Vagina (tissue), 2 donors: ENCODE measurements at places on chromosomes 12 and 14. TPM values are rescaled to one million over a fixed set of nuclear protein-coding genes. Genes with fewer than 3 reads are reported as not detected.

The TAS2R7 gene
- total RNA-seq, result not detected

The CCNT1 gene
- 58.4 TPM for total RNA-seq

The ATP2B1 gene
- 24.6 TPM for total RNA-seq

The BCL7A gene
- total RNA-seq, result 8.1 TPM

The SLC24A4 gene
- total RNA-seq, result 1.5 TPM

DNA sequence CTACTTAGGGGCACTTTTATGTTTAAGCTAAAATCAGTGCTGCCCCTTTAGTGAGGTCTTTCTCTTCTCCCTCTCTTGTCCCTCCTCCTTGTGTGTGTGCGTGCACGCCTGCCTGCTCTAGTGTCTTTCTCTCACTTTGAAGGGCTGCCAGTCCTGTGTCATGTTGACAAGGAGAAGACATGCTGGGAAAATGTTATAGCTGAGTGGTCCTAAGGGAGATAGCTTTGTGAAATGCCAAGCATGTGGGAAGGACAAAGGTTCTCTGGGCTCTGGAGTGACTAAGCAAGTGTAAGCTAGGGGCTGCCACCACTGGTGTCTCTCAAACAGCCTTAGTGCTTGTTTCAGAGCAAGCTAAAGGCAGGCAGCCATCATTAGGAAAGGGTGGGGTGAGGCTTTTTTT is 108.4 kb downstream of the EMP1 start:
- no peaks in the 10 kb centered on the region for H3K4me1 ChIP-seq
- H3K4me3 ChIP-seq, result no peak overlapping the region
- no peaks in the 10 kb centered on the region for H3K27me3 ChIP-seq

GRCh38 chr12:11728154-11728755 is 78.8 kb downstream of the ETV6 start:
- H3K36me3 ChIP-seq, result no peaks in the 10 kb centered on the region
- no peak overlapping the region for H3K27ac ChIP-seq
- H3K4me3 ChIP-seq, result no peak overlapping the region
- DNase-seq, result no peak

DNA sequence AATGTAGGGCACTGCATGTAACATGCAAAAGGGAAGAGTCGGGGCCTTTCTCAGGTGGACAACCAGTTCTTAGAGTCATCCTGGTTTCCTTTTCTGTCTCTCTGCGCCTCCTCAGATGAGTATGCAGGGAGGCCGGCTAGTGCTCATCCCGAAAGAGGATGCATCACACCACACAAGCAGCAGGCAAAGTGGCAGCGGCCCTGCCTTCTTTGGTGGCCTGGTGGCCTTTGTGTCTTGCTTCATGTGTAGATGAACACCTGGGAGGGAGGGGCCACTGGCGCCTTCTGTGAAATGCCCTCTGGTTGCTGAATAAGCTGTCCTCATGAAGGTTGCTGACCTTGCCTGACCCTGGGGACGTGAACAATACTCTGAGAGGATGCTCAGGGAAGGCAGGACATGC is 18.0 kb downstream of the SLC24A4 start:
- DNase-seq, result no peak
- no peaks in the 10 kb centered on the region for H3K36me3 ChIP-seq
- H3K4me1 ChIP-seq, result no peaks in the 10 kb centered on the region
- H3K27me3 ChIP-seq, result no peaks in the 10 kb centered on the region
- no peak overlapping the region for H3K4me3 ChIP-seq
- H3K27ac ChIP-seq, result no peak overlapping the region

GRCh38 chr14:20553024-20553423 is 7.8 kb downstream of the RNASE9 start:
- no peak overlapping the region for H3K27ac ChIP-seq
- no peaks in the 10 kb centered on the region for H3K36me3 ChIP-seq
- DNase-seq, result no peak
- no peaks in the 10 kb centered on the region for H3K4me1 ChIP-seq

DNA sequence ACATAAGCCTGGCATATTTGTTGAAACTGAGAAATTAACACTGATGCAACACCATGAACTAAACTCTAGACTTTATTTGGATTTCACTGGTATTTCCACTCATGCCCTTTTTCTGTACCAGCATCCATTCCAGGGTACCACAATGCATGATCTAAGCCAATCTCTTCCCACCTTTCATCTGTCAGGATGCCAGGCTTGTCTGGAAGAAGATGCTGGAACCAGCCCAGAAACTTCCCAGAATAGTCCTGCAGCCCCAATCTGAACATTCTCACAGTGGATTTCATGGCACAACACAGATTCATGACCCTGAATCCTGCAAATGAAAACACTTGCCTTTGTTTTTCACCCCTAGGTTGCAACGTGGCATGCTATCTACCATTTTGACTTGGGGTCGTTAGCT is 189.3 kb upstream of the LHX5 start:
- H3K4me1 ChIP-seq, result no peaks in the 10 kb centered on the region
- no peak overlapping the region for H3K4me3 ChIP-seq
- H3K27me3 ChIP-seq, result no peaks in the 10 kb centered on the region
- no peak for DNase-seq
- H3K27ac ChIP-seq, result no peak overlapping the region

DNA sequence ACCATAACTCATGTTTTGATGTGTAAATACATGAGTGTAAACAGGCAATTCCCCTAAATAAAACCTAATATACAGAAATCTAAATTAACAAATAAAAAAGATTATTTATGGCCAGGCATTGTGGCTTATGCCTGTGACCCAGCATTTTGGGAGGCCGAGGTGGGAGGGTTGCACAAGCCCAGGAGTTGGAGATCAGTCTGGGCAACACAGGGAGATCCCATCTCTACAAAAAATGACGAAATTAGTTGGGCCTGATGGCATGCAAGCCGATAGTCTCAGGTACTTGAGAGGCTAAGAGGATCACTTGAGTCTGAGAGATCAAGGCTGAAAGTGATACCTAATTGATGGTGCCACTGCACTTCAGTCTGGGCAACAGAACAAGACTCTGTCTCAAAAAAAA is 48.7 kb downstream of the BCAT1 start:
- H3K27ac ChIP-seq, result no peak overlapping the region
- H3K4me1 ChIP-seq, result peaks cover 19% of the 10 kb centered on the region
- no peaks in the 10 kb centered on the region for H3K36me3 ChIP-seq
- H3K27me3 ChIP-seq, result no peaks in the 10 kb centered on the region
- no peak overlapping the region for H3K4me3 ChIP-seq

- H3K36me3 ChIP-seq, result no peaks in the 10 kb centered on the region
- no peak overlapping the region for H3K27ac ChIP-seq
- H3K27me3 ChIP-seq, result no peaks in the 10 kb centered on the region
- DNase-seq, result no peak
Observed at GRCh38 chr12:103558879-103559278, 28.2 kb upstream of the STAB2 start.
